HCT116 (cell line): ENCODE measurements at places on chromosomes 5 and 9. TPM values are rescaled to one million over a fixed set of nuclear protein-coding genes. Genes with fewer than 3 reads are reported as not detected.
A peak's percentile ranks its signal among the peaks of the same experiment; 100 is the strongest.

The ACOT12 gene
- not detected for total RNA-seq

The LAMC3 gene
- total RNA-seq = 7.7 TPM

The PCDHB10 gene
- not detected for total RNA-seq

GRCh38 chr9:108272349-108272899, 583.4 kb downstream of the ACTL7B start:
- peak; percentile 38 for DNase-seq

GRCh38 chr5:118580949-118581348, 407.4 kb downstream of the DTWD2 start:
- no peak for DNase-seq

DNA sequence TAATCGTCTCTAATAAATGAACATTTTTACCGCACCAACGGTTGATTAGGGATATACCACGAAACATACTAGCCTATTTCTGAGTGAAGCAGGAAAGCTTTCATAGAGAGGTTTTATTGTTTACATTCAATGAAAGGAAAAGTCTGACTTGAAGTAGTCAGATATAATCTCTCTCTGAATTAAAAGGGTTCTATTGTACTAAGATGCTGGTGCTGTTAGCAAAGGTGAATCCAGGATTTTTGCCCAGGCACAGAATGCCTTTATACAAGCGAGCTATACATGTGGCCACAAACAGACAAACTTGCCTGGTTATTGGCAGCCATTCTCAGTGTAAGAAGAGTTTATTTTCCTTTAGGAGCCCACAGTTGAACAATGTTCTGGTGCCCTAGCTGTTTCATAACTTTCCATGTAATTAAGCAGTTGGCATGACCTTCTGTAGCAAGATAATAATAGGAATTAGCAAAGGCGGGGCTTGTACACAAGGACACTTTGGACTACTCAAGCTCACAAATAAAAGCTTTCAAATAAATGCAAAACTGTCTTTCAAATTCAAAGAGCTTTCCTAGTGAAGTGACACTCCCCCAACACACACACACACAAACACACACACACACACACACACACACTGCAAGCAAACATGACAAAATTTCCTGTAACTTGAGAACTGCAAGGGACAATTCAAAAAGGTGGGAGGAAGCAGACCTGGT, 198.7 kb upstream of the MAP3K1 start:
- no peak for DNase-seq

DNA sequence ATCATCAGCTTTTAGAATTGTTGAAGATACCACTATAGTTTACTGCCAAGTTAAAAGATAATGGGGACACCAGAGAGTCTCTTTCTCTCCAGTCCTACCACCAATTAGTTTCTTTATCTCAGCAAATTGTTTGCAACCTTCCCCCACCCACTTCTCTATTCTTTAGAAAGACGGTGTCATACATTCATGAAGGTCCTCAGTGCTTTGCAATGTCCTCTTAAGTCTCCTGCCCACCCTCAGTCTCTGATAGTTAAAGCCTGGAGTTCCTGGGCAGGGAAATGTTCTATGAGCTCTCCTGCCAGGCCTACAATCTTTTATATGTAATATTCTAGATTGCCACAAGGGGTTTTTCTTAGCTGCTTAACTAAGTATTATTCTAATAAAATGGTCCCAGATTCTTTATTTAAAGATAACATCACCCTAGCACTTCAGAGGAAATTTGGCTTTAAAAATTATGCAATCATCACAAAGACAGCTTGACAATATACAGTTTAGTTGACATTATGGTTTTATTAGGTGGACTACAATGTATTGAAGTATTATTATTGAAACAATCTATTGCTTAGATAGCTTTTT, 509.2 kb downstream of the CSNK1G3 start:
- DNase-seq = no peak

DNA sequence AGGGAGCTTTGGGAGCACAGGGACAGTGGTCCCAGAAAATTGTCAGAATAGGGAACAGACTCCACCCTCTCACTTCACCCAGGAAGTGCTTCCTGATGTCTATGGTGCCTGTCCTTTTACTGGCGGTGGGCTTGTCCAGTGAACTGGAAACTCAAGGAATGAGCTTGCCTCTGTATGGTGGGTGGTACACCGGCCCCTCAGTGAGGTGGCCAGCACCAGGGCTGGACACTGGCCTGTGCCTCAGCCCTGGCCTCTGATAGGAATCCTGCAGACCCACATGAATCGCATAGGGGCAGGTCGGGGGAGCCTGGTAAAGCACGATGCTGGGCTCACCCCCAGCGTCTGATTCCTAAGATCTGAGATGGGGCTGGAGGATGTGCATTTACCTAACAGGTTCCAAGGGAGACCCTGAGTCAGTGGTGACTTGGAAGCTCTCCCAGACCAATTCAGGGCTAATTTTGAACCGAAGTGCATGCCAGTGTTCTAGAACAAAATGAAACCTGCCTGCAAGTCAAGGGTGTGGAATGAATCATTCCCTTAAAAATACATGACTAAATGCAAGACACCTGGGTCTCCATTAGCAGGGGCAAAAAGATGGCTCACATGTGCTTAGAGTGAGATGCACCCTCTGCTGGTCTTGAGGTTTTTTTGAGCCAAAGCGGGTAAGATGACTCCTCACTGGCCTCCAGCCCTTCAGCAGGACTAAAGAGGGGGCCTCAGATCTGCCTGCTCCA, 178.3 kb downstream of the HSPA4 start:
- DNase-seq = no peak
